ENCODE measurements at places on chromosomes 11 and 22.
A peak's percentile ranks its signal among the peaks of the same experiment; 100 is the strongest.

- H3K27ac ChIP-seq = no peak overlapping the region
- no peaks in the 10 kb centered on the region for H3K27me3 ChIP-seq
- peaks cover 4% of the 10 kb centered on the region for H3K4me1 ChIP-seq
- peak overlapping the region; percentile 78 for H3K4me3 ChIP-seq
Observed at GRCh38 chr11:78078218-78079167, 1.2 kb downstream of the NDUFC2 start.

DNA sequence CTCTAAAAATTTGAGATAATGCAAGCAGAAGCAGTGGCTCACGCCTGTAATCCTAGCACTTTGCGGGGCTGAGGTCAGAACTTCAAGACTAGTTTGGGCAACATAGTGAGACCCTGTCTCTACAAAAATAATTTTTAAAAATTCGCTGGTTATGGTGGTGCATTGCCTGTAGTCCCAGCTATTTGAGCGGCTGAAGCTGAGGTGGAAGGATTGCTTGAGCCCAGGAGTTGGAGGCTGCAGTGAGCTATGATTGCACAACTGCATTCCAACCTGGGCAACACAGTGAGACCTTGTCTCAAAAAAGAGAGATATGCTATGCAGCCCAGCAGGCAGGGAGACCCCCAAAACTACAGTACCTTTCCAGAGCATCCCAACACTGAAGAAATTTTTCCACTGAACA is 2.3 kb downstream of the CTSC start:
- no peaks in the 10 kb centered on the region for H3K27me3 ChIP-seq
- H3K36me3 ChIP-seq = peaks cover 29% of the 10 kb centered on the region
- H3K4me1 ChIP-seq = peaks cover 2% of the 10 kb centered on the region
- H3K4me3 ChIP-seq = peak overlapping the region; percentile 96

DNA sequence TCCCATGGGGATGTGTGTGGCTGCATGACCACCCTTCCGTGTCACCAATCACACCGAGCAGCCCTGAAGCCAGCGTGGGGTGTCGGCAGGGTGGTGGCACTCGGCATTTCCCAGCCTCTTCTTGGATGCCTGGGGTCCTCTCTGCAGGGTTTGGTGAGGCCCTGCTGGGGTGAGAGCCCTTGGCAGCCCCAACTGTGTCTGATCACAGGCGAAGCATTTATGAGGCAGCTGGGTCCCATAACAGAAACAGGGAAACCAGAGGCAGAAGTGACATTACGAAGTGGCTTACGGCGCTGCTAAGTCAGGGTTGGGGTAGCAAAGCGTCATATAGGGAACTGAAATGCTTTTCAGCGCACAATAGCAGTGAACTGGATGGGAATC is 92.3 kb upstream of the SEPTIN5 start:
- H3K27me3 ChIP-seq = peaks cover 63% of the 10 kb centered on the region
- no peak overlapping the region for H3K27ac ChIP-seq
- H3K4me1 ChIP-seq = no peaks in the 10 kb centered on the region
- H3K36me3 ChIP-seq = no peaks in the 10 kb centered on the region
- no peak for DNase-seq
- H3K4me3 ChIP-seq = no peak overlapping the region

DNA sequence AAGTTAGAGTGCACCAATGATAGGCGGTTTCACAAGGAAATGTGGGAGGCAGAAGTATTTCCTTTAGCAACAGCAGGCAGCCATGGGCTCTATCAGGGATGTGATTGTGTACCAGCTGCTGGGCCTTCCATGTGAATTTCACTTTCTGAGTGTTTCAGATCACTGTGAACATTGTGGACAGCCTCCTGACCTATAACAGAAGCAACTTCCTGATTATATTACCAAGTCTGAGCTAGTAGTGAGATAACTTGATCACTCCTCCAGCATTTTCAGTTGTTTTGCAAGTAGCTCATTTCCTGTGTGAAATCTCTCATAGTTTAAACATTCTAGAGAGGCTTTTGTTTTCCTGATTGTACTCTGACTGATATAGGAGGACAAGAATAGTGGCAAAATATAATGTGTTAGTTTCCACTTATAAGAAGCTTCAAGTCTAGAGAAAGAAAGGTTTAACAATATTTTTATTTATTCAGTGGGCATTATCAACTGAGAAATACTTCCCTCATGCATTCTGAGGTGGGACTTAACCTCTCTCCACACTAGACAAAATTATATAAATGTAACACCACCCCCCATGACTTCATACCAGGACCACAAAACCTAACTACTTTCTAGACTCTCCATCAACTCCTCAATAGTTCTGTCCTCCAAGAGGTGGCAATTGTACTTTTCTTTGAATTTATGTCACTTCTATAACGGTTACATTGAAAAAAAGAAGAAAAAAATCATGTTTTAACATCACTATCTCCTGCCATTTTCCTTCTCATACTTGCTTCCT is 184.2 kb upstream of the LUZP2 start:
- H3K4me3 ChIP-seq = no peak overlapping the region
- DNase-seq = peak; percentile 84
- H3K36me3 ChIP-seq = no peaks in the 10 kb centered on the region
- peaks cover 2% of the 10 kb centered on the region for H3K4me1 ChIP-seq

DNA sequence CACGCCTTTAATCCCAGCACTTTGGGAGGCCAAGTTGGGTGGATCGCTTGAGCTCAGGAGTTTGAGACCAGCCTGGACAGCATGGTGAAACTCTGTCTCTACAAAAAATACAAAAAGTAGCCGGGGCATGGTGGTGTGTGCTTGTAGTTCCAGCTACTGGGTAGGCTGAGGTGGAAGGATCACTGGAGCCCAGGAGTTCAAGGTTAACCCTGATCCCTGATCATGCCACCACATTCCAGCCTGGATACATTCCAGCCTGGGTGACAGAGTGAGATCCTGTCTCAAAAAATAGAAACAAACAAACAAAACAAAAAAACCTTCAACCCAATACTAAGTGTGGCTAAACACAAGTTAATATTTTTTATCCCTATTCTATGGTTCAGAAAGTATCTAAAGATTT is 66.4 kb upstream of the CLNS1A start:
- DNase-seq = no peak
- peaks cover 7% of the 10 kb centered on the region for H3K36me3 ChIP-seq
- no peaks in the 10 kb centered on the region for H3K27me3 ChIP-seq
- peaks cover 2% of the 10 kb centered on the region for H3K4me1 ChIP-seq
- no peak overlapping the region for H3K27ac ChIP-seq
- no peak overlapping the region for H3K4me3 ChIP-seq

DNA sequence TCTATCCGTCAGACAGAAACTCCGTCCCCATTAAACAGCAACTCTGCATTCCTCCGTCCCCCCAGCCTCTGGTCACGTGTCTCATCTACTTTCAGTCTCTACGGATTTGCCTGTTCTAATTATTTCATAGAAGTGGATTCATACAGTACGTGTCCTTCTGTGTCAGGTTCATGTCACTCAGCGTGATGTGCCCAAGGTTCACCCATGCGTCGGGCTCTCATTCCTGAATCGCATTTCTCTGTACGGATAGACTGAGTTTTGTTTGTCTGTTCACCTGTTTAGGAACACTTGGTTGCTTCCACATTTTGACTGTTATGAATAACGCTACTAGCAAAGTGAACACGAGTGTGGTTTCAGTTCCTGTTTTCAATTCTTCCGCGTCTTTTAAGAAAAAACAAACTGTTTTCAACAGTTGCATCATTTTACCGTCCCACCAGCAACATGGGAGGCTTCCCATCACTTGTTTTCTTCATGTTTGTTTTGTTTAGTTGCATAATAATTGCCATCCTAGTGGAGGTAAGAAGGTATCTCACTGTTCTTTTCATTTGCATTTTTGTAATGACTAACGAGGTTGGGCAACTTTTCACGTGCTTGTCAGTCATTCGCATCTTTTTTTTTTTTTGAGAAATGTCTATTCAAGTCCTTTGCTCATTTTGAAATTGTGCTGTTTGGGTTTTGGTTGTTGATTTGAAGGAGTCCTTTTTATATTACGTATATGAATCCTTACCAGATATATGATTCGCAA is 8.9 kb upstream of the NLRP6 start:
- no peak overlapping the region for H3K27ac ChIP-seq
- no peaks in the 10 kb centered on the region for H3K4me1 ChIP-seq
- peaks cover 36% of the 10 kb centered on the region for H3K27me3 ChIP-seq
- H3K36me3 ChIP-seq = no peaks in the 10 kb centered on the region
- no peak for DNase-seq

DNA sequence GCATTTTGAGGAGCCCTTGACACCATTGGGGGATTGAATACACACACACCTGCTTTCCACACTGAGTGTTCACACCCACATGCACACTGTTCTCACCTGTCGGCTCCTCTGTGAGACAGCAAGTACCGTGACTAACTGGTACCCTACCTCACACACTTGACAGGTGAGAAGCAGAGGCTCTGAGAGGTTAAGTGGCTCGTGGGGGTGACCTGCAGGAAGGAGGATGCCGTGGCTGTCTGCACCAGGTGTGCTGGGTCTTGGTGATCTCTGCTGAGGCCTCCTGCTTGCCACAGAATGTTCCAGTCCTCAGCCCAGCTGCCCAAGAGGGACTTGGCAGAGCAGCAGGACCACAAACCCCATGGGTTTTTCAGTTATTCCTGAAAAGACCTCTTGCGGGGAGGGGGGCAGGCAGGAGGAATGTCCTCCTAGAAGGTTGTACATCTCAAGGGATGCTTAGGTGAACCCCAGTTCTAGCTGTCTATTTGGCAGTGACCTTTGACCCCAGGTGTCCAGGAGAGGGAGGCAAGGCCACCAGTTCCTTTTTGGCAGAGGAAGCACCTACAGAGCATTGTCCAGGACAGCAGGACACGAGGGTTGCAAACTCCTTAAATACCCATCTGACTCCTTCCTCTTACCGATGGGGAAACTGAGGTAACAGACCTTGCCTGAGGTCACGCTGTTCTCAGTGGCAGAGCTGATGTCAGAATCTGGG is 66.0 kb downstream of the SHISAL1 start:
- no peak overlapping the region for H3K4me3 ChIP-seq
- no peaks in the 10 kb centered on the region for H3K4me1 ChIP-seq
- no peak overlapping the region for H3K27ac ChIP-seq
- no peak for DNase-seq
- H3K27me3 ChIP-seq = no peaks in the 10 kb centered on the region

DNA sequence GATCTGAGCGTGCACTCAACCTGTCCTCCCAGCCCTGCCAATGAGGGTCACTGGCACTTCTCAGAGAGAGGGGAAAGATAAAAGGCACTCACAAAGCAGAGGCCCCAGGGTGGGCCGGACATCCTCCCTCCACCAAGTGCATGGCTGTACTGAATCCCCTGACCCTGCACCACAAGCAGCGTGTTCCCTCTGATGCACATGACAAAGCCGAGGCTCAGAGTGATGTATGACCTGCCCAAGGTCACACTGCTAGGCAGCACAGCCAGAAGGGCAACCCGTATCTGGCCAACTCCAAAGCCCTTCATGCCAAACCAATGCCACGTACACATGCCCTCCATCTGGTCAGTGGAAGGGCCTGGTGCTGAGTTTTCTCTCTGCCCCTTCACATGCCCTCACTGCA is 22.1 kb downstream of the SPATA19 start:
- no peaks in the 10 kb centered on the region for H3K4me1 ChIP-seq
- DNase-seq = no peak
- H3K27me3 ChIP-seq = no peaks in the 10 kb centered on the region
- no peaks in the 10 kb centered on the region for H3K36me3 ChIP-seq

DNA sequence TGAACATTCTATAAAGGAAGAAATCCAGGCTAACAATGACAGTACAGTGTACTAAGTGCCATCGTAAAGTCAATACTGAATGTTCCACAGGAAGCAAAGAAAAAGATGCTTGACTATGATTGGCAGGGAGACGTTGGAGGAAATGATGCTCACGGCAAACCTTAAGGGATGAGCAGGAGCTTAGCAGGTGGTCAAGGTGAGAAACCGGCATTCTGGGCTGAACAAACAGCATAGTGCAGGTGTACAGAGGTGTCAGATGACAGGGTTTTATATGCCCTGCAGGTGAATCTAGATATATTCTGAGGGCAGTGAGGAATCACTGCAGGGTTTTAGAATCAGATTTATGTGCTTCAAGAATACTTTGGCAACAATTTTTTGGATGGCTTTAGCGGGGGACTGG is 85.3 kb upstream of the HEPHL1 start:
- H3K36me3 ChIP-seq = no peaks in the 10 kb centered on the region
- H3K4me1 ChIP-seq = no peaks in the 10 kb centered on the region
- H3K27ac ChIP-seq = no peak overlapping the region

DNA sequence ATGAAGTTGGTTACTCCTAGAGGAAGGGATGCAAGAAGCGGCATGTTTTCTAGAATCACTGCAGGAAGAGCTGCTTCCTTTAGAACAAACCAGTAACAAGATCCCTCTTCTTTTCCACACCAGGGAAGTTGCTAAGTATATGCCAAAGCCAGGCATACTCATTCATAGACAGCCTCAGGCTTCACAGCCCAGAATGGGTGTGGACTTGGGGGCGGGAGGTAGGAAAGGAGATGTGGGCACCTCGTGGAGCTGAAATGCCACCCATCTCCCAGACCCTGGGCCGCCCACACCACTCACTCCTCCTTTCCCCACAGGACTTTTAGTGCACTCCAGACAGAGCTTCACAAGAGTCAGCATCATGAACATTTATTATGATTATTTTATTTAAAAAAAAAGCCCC is 16.0 kb upstream of the TMEM121B start:
- H3K27ac ChIP-seq = no peak overlapping the region
- DNase-seq = no peak
- no peak overlapping the region for H3K4me3 ChIP-seq
- peaks cover 24% of the 10 kb centered on the region for H3K36me3 ChIP-seq
- H3K27me3 ChIP-seq = no peaks in the 10 kb centered on the region

DNA sequence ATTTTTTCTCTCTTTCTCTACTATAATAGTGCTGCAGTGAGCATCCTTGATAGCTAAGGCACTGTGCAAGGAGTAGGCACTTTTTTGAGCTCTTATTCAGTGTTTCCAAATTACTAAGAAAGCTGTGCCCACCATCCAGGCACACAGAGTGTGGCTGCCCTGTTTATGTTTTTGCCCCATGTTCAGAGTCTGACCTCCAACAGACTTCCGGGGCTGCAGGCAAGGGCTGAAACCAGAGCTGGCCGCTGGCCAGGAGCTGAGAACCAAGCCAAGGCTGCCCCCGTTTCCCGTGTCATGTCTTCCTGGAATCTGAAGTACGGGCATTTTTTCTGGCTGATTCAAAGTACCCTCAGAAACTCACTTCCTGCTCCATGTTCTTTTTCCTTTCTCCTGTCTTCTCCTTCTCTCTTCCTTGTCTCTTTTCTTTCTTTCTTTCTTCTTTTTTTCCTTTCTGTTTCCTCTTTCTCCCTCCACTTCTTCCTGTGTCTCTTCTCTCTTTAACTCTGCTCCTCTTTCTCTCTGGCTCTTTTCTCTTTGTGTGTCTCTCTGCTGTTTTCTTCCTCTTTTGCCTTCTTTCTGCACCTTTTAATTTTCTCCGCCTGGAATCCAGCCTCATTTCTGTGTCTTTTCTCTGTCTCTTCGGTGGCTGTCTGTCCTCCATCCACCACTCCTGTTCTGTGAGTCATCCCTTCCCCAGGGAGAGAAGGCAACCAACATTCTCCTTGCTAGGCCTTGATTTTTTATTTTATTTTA is 17.0 kb upstream of the KCTD14 start:
- H3K4me3 ChIP-seq = no peak overlapping the region
- H3K36me3 ChIP-seq = no peaks in the 10 kb centered on the region
- H3K27me3 ChIP-seq = no peaks in the 10 kb centered on the region
- DNase-seq = peak; percentile 85

GRCh38 chr11:67315325-67315909 is 12.1 kb downstream of the SSH3 start:
- DNase-seq = no peak
- no peak overlapping the region for H3K4me3 ChIP-seq
- H3K27me3 ChIP-seq = no peaks in the 10 kb centered on the region
- H3K4me1 ChIP-seq = 0 out of 2 replicates have a peak, but pooled peaks cover 2% of the 10 kb centered on the region
- H3K27ac ChIP-seq = no peak overlapping the region

GRCh38 chr11:125770583-125770982 is 8.0 kb downstream of the PATE2 start:
- no peaks in the 10 kb centered on the region for H3K4me1 ChIP-seq
- DNase-seq = no peak
- no peak overlapping the region for H3K27ac ChIP-seq
- H3K36me3 ChIP-seq = no peaks in the 10 kb centered on the region
- H3K4me3 ChIP-seq = no peak overlapping the region
